Retina (tissue), 1 donor: ENCODE measurements at places on chromosomes 1 and 21.

GRCh38 chr1:22045604-22046228 lies 6.8 kb upstream of the CDC42 start:
- no peak for DNase-seq

- no peak for DNase-seq
Observed at GRCh38 chr21:43209575-43210453, 41.0 kb downstream of the CRYAA start.

DNA sequence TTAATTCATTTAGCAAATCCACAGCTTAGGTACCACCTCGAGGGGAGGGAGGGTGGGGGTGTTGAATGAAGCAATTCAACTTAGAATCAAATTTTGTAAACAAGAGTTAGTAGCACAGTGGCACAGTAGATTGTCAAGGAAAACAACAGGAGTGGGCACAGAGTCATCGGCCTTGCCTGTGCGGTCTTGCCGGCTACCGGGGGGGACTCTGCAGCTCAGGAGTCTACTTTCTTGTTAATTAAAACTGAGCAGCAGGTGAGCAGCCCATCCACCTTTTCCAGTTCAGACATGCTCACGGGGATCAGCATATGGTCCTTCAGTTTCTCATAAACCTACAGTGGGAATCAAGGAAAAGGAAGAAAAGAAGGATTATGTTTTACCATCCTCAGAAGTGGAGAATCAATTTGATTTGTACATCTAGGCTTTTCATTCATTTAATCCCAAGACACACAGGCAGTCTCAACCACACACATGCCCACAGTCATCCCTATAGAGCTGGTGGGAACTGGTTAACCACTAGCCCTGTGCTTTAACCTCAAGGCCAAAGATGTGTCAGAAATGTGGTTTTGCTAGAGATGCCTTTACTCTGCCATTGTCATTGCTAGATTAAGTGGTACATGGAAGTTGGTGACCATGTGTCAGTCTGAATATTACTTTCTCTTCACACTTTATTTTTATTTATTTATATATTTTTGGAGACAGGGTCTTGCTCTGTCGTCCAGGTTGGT lies 45.0 kb upstream of the BCL10 start:
- no peak for DNase-seq

GRCh38 chr1:98557895-98558294 lies 103.6 kb upstream of the SNX7 start:
- DNase-seq: peak; percentile 21

GRCh38 chr1:77303387-77303786 lies 21.6 kb downstream of the AK5 start:
- DNase-seq: no peak

- no peak for DNase-seq
Observed at GRCh38 chr1:26831546-26832248, 5.2 kb downstream of the ZDHHC18 start.

GRCh38 chr21:13827201-13827600 lies 217.6 kb downstream of the POTED start:
- no peak for DNase-seq
